Kidney (tissue), 22 donors: ENCODE measurements at places on chromosomes 7 and 10. TPM values are rescaled to one million over a fixed set of nuclear protein-coding genes. Genes with fewer than 3 reads are reported as not detected.

The HOXA13 gene
- polyA plus RNA-seq = 0.17 TPM

DNA sequence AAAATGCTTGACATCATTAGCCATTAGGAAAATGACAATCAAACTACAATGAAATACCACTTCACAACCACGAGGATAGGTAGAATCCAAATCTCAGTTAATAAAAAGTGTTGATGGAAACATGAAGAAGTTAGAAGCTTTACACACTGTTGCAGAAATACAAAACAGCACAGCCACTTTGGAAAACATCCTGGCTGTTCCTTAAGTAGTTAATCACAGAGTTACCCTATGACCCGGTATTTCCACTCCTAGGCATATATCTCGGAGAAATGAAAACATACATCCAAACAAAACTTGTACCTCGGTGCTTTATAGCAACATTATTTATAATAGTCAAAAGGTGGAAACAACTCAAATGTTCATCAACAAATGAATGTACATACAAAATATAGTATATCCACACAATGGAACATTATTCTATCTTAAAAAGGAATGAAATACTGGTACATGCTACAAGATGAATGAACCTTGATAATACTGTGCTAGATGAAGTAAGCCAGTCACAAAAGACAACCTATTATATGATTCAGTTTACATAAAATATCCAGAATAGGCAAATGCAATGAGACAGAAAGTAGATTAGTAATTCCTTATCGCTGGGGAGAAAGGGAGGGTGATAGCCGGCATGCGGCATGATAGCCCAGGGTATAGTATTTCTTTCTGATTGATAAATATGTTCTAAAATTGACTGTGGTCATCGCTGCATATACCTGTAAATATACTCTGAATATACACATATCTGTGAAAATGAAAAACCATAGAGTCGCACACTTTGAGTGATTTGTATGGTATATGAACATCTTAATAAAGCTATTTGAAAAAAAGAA, 1.9 kb downstream of the VWDE start:
- DNase-seq = no peak
- no peaks in the 10 kb centered on the region for H3K36me3 ChIP-seq
- H3K27ac ChIP-seq = no peak overlapping the region
- H3K4me3 ChIP-seq = no peak overlapping the region
- peaks cover 5% of the 10 kb centered on the region for H3K27me3 ChIP-seq
- H3K4me1 ChIP-seq = peaks cover 5% of the 10 kb centered on the region

The FGF8 gene
- polyA plus RNA-seq = not detected

GRCh38 chr7:30852744-30853288, 58.8 kb upstream of the AQP1 start:
- DNase-seq = no peak
- no peaks in the 10 kb centered on the region for H3K4me1 ChIP-seq
- H3K4me3 ChIP-seq = no peak overlapping the region
- H3K27ac ChIP-seq = no peak overlapping the region
- no peaks in the 10 kb centered on the region for H3K36me3 ChIP-seq
- no peaks in the 10 kb centered on the region for H3K27me3 ChIP-seq

GRCh38 chr10:44259090-44259874, 125.6 kb downstream of the CXCL12 start:
- H3K27me3 ChIP-seq = no peaks in the 10 kb centered on the region
- no peaks in the 10 kb centered on the region for H3K36me3 ChIP-seq
- peaks cover 2% of the 10 kb centered on the region for H3K4me1 ChIP-seq
- H3K27ac ChIP-seq = no peak overlapping the region

- H3K27ac ChIP-seq = no peak overlapping the region
- H3K27me3 ChIP-seq = no peaks in the 10 kb centered on the region
- DNase-seq = no peak
- H3K4me3 ChIP-seq = no peak overlapping the region
- peaks cover 6% of the 10 kb centered on the region for H3K4me1 ChIP-seq
Observed at GRCh38 chr7:47943676-47944474, 4.4 kb downstream of the PKD1L1 start.
